ENCODE measurements at places on chromosomes 7 and 10.

DNA sequence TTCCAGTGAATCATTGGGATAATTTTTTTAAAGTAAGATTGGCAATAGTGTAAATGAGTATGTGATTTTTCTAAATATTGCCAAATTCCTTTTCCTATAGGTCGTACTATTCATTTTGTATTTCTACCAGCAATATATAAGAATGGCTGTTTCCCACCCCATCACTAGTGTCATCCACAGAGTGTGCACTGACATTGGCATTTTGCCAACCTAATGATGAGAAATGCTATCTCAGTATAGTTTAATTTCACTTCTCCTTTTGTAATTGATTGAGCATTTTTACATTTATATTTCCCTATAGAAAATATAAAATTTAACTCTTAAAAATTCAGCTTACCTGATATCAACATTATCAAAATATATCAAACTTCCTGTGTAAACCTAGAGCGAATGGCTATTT is 17.6 kb upstream of the TMEM26 start:
- DNase-seq, result no peak

- no peak for DNase-seq
Measured at GRCh38 chr10:58972576-58973234, 203.7 kb upstream of the PHYHIPL start.

DNA sequence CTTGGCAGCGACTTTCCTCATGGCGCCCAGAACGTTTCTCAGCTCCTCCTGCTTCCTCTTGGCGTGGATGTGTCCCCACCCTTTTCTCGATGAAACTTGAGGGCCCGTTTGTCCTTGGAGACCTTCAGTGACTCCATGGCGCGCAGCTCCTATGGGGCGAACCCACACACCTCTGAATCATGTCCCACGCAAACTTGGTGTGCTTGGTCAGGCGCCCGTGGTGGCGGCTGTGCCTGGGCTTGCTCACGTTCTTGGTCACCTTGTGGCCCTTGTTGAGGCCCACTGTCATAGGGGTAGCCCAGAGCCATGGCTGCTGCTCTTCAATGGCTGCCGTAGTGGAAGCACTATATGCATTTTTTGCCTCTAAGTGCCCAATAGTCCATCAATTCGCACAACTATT is 117.5 kb upstream of the FOXP2 start:
- no peak for DNase-seq

- DNase-seq, result no peak
Measured at GRCh38 chr7:40526951-40527715, 392.3 kb downstream of the SUGCT start.

DNA sequence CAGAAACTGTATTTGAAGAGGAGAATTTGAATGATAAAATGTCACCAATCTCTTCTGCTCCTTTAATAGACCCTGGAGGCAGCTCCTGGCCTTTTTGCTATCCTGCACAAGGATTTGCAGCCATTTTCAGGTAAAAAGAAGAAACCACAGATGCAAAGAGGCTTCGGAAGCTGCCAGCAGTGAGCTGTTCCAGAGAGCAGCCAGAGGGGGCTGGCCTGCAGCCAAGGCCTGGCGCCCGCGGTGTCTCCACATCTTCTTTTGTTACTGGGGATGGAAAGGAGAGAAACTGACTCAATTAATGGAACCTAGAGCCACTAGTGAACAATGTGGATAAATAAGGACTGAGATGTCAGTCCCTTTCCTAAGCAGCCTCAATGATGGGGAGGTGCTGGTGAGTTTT is 23.9 kb upstream of the GPR26 start:
- DNase-seq, result no peak

GRCh38 chr7:5497295-5498103 is 73.9 kb upstream of the TNRC18 start:
- DNase-seq, result no peak

DNA sequence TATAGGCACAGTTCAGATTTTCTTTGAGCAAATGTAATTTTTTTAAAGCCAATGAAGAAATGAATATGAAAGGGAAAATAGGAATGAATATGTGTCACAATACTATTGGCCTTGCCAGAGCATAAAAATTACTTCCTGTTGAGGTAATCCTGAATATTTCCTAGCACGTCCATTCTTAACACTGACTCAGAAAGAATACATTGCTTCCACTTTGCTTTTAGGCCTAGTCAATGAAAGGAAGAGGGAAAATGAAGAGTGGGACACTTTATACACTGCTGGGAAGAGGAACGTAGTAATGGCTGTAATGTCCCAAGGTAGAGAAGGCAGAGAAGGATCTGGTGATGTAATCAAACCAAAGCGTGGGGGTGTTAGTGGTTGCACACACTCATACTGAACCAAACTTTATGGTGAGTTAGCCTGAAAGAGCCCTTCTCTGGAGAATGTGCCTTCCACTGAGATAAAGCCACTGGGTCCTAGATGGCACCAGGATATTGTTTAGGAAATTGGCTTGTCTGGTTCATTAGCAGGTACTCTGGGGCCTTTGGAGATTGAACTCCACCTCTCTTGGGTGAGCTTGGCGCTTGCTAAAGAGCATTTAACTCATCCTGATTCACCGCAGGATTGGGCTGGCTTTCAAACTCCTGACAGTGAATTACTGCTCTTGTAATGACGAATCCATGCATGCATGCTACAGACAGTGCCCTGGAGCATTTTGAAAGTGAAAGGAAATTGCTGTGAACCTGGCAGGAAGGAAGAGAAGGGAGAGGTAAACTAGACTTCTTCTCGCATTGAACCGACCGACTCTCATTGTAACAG is 254.9 kb downstream of the KIAA1217 start:
- DNase-seq, result peak; percentile 48

GRCh38 chr7:157432541-157432956 is 95.7 kb downstream of the DNAJB6 start:
- DNase-seq, result no peak

- no peak for DNase-seq
Measured at GRCh38 chr7:44313621-44314031, 11.8 kb downstream of the CAMK2B start.

DNA sequence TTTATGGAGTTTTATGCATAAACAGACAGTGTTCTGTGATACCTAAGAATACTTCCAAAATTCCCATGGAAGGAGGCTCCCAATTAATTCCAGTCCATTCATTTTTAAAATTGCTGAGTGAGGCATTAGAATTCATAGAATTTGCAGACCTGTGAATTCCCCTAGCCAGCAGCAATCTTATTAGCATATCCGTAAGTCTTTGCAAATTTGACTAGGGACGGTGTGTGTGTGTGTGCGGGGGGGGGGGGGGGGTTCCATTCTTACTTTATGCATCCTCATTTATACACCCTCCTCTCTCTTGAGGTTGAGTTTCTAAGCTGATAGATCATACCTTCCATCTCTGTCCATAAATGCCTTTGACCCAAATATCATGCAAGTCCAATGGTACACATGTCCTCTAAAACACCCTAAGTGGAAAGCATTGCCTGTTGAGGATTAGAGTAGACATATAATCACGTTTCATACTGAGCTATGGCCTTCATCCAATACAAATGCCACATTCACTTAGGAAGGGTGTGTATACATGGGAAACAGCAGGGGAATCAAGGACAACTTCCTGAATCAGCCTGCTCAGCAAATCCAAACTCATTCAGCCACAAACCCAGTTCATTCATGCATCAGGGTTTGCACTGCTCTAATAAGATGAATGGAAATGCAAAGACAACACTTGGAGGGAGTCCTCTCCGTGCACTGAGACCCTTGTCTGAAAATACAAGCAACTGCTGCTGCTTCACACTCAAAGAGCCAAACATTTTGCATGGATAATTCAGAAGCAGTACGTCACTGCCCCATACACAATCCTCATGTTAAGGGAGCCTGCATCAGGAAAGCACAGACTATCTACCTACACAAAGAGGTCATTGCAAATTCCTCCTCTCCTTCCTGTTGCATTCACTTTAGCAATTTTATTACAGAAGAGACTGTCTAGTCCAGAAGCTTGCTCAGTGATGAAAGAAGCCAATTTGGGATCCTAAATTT is 350.8 kb downstream of the KCNMA1 start:
- no peak for DNase-seq

- DNase-seq, result no peak
Measured at GRCh38 chr7:82015751-82016150, 245.9 kb upstream of the HGF start.

- DNase-seq, result no peak
Measured at GRCh38 chr7:103719070-103719469, 270.4 kb downstream of the RELN start.

DNA sequence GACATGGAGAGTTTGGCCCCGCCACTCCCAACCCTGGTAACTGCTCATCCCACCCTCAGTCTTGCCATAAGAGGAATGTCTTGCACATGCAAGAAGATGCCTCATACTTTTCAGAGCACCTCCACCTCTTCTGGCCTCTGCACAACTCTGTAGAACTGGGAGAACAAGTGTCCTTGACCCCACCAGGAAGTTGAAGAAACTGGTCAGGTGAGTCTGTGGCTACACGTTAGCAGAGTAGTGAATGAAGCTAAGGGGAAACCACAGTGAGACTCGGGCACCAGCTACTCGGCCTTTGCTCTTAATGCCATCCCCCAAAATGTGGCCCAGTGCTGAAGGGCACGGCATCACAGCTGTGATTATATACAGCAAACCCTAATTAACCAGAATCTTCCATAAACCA is 110.1 kb downstream of the ARID5B start:
- no peak for DNase-seq

- DNase-seq, result peak; percentile 14
Measured at GRCh38 chr7:112290065-112290464, 83.6 kb downstream of the ZNF277 start.

- no peak for DNase-seq
Measured at GRCh38 chr10:71825217-71825616, 25.8 kb downstream of the PSAP start.

- no peak for DNase-seq
Measured at GRCh38 chr7:38975944-38976392, 1.7 kb upstream of the POU6F2 start.

DNA sequence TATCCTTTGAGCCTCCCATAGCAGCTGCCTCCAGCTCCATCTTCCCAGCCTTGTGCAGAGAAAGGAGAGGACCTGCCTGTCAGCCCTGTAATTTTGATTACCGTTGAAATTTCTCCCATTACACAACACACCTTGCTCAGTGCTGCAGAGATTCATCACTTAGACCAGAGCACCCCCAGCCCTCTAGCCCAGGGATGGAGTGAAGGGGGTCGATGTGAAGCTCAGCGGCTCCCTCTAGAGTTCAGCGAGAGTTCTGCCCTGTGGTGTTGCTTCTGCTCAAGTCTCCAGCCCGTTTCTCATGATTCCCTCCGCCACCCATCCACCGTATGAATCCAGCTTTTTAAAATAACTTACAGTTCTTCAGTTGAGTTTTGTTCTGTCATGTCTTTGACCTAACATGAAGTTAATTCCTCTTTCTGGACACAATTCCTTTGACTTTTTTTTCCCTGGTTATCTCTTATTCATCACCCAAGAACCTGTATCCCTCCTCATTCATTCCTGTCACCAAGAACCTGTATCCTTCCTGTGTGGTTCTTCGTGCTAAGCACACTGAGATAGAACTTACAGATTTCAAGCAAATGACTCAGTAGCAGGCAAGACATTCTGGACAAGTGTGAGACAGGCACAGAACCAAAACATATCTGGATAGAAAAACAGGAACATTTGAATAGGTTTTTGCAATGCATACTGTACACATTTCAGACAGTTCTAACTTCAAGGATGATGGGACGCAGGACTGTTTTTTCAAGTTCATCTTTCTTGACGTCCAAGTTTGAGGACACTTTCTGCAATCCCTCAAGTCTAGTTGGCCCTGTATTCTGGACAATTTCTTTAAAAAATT is 35.0 kb upstream of the ZNF32 start:
- no peak for DNase-seq

DNA sequence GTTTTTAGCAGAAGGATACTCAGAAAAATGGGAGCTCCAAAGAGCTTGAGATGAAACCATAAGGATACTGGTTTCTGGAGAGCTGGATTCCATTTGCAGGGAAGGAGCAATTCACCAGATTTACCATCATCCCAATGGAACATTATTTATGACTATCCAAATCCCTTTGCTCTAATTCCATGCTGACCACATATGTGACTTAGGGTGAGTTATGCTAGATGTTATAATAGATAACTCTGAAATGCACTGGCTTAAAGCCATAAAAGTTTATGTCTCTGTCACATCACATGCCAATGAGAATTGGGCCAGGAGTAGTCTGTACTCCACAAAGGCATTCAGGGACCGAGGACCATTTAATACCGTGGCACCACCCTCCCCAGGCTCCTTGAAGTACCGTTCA is 185.2 kb downstream of the SKIDA1 start:
- DNase-seq, result no peak

DNA sequence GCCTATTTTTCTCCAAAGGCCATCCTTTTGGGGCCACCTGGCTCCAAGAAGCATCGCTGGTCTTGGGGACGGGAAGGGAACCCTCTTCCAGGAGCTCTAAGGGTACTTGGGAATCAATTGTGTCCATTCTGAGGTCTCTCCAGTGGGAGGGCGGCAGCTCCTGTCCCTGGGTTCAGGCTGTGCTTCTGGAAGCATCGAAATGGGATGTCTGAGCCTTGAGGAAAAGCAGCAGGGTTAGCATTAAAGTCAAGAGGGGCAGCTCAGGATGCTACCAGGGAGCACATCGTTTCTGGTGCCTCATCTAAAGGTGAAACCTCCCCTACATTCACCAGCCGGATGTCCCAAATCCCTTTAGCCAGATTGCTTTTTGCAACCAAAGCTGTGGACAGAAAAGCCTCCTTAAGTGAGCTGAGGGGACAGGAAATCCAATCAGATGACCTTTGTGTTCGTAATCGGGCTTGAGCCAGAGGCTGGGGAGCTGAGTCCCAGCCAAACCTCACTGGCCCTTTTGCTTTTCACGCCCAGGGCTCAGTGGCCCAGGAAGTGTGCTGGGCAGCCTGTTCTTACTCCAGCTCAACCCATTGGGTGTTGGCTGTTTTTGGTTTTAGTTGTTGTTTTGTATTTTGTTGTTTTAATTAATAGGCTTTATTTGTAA is 88.8 kb upstream of the ANLN start:
- DNase-seq, result no peak

GRCh38 chr7:4017081-4017480 is 665.0 kb upstream of the FOXK1 start:
- no peak for DNase-seq

- DNase-seq, result no peak
Measured at GRCh38 chr7:99619571-99620130, 2.9 kb downstream of the ZSCAN25 start.
